Stimulated activated CD8-positive, alpha-beta memory T cell treated with anti-CD3 and anti-CD28 coated beads, Interleukin-7, amount 100 ng/mL, for 24 hours (primary cell): ENCODE measurements at places on chromosomes 3 and 15.

DNA sequence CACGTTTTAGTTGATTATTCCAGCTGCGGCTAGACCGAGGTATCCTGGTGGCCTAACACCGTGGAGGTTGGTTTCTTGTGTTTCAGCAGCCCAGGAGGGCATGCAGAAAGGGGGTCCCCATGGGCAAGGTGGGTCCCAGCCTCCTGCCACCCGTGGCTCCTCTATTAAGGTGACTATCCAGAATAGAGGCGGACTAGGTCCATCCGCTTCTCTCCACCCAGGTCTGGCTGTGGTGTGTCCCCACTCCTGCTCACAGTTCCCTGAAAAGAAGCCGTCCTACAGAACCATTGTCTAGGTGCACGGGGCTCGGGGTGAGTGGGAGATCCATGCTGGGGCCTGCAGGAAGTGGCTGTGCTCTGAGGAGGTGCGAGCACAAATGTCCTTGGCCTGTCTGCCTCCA, 81.5 kb downstream of the WNT7A start:
- DNase-seq, result no peak

- no peak for DNase-seq
Observed at GRCh38 chr3:139630542-139630941, 47.2 kb downstream of the NMNAT3 start.

- no peak for DNase-seq
Observed at GRCh38 chr3:79211586-79212359, 556.0 kb downstream of the ROBO1 start.

DNA sequence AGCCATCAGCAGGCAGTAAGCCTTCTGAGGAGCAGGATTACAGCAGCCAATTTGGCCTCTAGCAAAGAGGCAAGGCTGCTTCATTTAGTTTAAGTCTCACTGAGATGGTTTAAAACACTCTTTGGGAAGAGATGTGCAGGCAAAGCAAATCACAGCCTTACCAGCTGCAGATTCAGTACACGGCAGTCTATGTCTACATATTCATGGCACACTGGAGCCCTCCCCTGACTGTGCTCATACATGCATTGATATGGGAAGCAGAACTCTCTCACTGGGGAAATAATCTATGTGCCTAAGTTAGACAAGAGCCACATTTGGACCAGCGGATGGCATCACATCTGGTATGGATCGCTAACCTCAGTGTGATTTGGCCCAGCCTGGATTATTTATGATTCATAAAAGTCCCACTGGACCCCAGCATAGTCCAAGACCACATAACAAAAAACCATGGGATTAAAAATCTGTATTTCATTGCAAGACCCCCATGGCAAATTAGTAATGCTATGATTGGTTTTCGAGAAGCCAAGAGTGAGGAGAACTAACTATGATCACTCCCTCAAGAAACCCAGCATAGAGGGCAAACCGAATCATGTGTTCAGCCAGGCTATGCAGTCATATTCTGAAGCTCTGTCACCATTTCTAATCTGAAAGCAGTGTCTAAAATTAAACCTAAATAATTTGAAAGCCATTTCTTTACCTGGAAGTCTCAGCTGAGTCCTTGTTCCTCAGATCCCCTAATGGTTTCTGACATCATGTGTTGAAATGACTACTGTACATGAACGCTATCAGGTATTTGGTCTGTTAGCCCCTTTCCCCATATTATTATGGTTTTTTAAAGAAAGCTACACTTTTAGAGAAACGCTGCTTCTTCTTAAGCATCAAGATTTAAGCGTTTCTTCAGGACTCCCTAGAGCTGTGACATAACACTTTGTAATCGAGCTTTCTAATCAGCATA, 1.2 kb downstream of the PRICKLE2 start:
- DNase-seq, result no peak

- no peak for DNase-seq
Observed at GRCh38 chr15:79820820-79821219, 76.0 kb downstream of the MTHFS start.

GRCh38 chr3:183202004-183202722, 39.6 kb upstream of the LAMP3 start:
- DNase-seq, result no peak

DNA sequence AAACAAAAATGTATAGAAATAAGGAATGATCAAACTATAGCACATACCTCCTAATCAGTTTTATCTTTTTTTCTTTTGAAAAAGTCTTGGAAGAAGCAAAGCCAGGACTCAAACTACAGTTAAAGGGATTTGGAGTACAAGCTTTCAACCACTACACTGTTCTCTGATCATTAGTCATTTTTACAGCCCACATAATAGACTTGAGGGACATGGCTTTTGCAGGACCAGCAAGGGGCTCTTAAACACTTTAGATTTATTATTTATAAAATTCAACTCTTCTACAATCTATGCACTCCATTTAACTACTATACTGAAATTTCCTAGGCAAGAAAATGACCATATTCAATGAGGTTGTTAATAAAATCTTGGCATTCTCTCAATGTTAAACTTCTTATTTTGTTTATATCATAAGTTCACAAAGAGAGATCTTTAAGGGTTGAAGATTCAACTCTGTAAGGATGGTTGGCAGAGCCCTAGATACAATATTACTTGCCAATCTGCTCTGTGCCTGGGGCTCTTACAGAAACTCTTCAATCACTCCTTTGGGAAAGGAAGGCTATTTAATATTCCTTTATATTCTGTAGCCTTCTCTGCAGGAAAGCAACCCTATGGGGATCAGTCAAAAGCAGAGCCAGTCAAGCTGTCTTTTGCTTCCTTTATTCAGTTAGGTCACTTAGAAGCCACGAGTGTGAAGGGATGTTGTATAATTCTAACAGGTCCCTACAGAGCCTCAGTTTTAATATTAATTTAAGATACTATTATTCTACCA, 557.7 kb upstream of the SGO1 start:
- no peak for DNase-seq

DNA sequence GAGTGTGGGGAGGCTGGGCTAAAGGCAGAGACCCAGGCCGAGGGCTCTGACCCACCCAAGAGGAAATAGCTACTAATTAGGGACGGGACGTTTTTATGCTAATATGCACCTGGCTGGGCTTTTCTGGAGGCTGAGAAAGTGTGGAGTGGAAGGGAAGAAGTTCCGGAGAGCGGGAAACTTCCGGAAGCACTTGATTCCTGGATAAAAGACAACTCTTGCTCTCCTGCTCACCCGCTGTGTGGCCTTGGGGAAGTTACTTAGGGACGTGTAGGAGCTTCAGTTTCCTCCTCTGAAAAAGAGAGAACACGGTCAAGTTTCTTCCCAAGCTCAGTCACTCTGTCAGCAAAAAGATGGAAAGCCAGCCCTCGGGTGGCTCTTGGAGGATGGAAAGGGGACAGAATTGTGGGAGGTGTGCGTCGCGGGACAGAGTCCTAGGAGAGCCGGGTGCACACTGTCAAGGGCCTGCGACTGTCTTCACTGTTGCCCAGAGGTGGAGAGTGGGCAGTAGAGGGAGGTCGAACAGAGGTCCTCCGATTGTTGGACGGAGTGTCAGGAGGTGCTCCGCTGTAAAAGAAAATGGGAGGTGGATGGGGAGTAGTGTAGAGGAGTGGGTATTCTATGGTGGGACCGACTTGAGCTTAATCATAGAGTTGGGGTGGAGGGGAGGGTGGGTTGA, 43.2 kb downstream of the EPHB3 start:
- DNase-seq, result no peak

DNA sequence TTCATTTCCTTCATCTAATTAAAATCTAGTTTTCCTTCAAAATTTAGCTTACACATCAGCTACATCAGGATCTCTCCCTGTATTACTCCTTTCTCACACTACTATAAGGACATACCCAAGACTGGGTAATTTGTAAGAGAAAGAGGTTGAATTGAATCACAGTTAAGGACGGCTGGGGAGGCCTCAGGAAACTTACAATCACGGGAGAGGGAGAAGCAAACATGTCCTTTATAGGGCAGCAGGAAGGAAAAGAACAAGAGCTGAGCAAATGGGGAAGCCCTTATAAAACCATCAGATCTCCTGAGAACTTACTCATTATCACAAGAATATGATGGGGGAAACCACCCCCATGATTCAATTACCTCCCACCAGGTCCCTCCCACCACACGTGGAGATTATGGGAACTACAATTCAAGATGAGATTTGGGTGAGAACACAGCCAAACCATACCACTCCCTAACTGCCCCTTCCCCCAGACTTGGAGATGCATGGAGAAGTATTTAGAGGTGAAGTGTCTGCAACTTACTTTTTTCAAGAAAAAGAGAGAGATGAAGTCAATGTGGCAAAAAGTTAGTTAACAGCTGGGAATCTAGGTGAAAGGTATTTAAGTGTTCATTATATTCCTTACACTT, 21.3 kb downstream of the PRTG start:
- DNase-seq, result no peak

DNA sequence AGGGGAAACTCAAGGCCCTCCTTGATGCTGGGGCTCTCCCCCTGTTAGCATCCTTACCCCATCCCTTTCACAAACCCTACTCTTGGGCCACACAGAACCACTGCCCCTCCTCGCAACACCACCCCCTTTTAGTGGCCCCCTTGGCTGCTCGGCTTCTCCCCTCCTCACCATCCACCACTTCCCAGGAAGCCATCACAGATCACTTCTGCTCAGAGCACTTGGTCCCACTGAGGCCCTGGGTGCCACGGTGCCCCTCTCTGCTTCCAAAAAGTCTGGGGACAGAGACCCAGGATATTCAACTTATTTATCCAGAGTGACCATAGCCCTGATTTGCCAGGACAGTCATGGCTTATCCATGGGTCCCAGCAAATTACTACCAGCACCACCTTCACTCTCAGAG, 2.4 kb downstream of the RHCG start:
- DNase-seq, result no peak

DNA sequence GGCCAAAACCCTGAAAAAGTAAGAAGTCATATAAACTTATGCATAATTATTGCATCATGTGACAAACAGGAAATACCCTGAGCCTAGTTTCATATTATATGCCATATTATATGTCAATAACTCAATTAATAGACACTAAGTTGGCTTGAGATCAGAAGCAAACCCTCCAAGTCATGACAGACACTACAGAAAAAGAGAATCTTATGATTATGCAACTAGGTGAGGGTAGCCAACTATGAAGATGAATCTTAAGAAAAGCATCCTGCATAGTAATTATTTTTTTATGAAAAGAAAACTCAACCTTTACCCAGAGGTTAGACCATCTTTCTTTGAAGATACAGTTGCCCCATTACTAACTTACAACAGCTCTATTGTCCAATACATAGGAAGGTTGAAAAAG, 192.4 kb upstream of the VEPH1 start:
- no peak for DNase-seq

DNA sequence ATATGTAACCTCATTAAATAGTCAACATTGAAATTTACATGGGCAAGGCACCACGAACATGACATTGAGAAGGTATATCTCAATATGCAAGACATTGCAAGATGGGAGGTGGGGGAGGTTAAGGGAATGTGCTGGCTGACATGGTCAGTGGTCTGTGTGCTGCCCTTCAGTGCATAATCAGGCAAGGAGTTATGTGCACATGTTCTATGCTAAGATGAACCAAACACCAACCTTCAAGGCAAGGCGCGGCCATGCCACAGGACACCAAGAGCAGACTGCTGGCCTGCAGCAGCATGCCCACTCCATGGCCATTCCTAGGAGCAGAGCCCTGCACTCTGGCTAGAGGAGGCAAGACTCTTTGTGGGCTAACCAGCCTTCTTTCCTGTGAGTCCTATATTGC, 40.9 kb upstream of the TSPAN3 start:
- no peak for DNase-seq

GRCh38 chr15:42058791-42059190, 35.6 kb downstream of the PLA2G4D start:
- no peak for DNase-seq

DNA sequence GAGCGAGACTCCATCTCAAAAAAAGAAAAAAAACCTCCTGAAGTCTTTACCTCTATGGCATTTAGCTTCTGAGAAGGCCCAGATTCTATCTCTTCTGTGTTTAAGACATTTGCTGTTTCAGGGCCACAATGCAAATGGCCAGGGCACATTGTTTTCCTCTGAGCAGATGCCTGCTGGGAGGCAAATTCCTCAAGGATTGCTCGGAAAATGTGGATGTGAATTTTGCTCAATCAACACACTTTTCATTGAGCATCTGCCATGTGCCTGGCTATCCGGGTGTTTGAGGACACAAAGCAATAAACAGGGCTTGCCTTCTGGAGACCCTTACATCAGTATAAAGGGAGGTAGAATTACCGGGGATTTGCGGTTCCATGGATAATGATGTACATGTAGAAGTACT, 20.0 kb downstream of the TRIM71 start:
- no peak for DNase-seq

DNA sequence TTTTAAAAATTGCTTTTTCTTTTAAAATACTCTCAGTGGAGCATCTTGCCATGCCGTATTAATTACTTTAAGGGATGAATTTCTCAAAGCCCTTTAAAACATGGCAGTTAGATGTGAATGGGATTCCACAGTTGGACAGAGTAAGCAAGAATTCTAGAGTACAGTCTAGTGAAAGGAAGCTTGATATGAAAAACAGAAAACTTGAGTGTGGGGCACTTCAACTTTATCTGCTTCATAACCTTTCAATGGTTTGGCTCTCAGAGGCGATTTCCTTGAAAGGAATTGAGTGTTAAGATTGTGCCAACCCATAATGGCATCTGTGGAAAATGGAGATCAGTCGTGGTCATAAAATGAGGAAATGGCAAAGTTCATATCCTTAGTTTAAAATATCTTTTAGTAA, 127.7 kb upstream of the SAMMSON start:
- DNase-seq, result no peak

DNA sequence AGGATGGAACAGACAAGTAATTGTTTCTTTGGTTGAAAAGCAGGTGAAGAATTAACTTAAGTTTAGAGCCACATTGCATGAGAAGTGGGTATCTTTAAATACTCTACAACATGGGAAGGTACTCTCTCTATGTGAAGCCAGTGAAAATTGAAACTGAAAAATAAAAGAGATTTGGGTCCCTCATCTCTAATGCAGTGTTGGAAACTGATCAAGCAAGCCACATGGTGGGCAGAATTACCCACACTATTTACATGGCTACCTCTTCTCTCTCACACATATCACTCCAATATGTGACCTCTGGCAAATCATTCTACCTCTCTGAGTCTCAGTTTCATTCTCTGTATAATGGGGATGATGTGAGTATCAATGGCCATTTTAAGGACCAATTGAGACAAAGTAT, 339.0 kb downstream of the IL5RA start:
- DNase-seq, result no peak

DNA sequence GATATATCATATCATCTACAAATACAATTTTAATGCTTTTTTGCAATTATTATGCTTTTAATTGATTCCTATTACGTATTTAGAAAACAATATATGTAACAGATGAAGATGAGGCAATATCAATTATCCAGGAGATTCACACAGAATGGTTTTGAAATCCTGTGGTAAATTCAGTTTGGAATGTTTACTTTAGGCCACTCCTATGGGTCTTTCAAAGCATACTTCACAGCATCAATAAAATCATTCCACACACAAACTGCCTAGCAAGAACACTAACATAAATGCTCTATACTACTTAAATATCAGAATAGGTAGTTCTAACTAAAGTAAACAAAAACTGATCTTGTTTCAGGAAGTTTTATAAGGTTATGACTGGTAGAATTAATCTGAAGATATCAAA, 90.5 kb downstream of the FAM227B start:
- DNase-seq, result no peak
